ENCODE measurements at places on chromosomes 1 and 21. TPM values are rescaled to one million over a fixed set of nuclear protein-coding genes. Genes with fewer than 3 reads are reported as not detected.

DRAXIN gene
- polyA plus RNA-seq, result 35.5 TPM

PLA2G5 gene
- not detected for polyA plus RNA-seq

SH2D5 gene
- 27.9 TPM for polyA plus RNA-seq

OR2L13 gene
- not detected for polyA plus RNA-seq

LRRC71 gene
- not detected for polyA plus RNA-seq

PLPP3 gene
- 2.1 TPM for polyA plus RNA-seq

KLHDC9 gene
- polyA plus RNA-seq, result 78.1 TPM

LCE1E gene
- polyA plus RNA-seq, result not detected

SLC26A9 gene
- not detected for polyA plus RNA-seq

S100A8 gene
- polyA plus RNA-seq, result not detected

PLA2G2D gene
- not detected for polyA plus RNA-seq

GPR25 gene
- polyA plus RNA-seq, result not detected

KLF17 gene
- not detected for polyA plus RNA-seq

CLCNKA gene
- not detected for polyA plus RNA-seq

Measured in neural cell (in vitro differentiated cells).